ENCODE measurements at places on chromosomes 7 and 10.

GRCh38 chr7:147311336-147311735 is 1194.7 kb downstream of the CNTNAP2 start:
- no peak for DNase-seq

DNA sequence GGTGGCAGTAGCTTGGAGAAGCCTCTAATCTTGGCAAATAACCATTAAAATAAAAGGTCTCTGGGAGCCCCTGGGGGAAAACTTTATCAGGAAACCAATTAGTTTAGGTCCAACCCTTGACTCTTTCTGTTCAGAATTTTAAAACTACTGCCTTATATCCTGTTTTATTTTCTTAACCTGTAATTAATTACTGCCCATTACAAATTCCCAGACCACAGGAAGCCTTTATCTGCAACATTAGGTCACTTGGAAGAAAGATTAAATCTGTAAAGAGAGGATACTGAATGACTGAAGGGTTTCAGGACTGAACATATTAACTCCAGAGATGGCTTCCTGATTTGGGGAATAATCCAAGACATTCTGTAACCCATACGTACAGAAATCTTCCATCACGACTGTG is 320.5 kb upstream of the SORCS1 start:
- no peak for DNase-seq

DNA sequence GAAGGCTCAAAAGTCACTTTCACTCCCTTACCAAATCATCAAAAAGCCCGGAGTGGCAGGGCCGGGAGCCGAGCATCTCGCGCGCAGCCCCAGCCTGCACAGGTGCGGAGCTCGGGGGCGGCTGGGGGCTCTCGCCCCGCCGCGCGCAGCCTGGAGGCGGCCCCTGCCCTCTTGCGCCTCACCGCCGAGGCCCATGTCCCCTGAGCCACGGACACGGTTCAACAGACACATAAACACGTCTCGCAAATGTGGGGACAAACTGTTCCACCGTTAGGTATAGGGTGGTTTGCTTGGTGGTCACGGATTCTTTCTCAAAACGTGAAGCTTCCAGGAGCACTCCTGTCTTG is 700 bp downstream of the GSAP start:
- DNase-seq: peak; percentile 17

DNA sequence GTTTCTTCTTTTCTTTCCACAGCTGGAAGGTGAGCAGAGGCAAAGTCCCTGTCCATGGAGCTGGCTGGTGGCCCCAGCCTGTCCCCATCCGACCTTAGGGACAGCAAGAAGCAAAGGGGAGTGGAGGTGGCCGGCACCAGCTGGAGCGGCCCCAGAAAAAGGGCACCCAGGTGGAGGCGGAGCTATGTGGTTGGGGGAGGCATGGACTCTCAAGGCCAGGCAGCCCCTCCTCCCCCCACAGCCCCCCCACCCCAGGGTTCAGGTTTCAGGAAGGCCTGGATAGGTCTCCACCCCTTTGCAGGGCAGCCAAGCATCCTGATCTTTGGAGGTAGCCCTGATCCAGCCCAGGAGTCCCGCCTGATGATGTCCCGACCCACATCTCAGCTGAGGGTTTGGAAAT is at the start of gene SSC4D:
TSS of gene SSC4D (minus strand) at position 161 of the 400 bp plus-strand sequence. CDS start 5,258 bp downstream, outside the sequence.
- no peak for DNase-seq

- no peak for DNase-seq
These were observed 63.9 kb upstream of the NANOS1 start for GRCh38 chr10:118965645-118966044.

DNA sequence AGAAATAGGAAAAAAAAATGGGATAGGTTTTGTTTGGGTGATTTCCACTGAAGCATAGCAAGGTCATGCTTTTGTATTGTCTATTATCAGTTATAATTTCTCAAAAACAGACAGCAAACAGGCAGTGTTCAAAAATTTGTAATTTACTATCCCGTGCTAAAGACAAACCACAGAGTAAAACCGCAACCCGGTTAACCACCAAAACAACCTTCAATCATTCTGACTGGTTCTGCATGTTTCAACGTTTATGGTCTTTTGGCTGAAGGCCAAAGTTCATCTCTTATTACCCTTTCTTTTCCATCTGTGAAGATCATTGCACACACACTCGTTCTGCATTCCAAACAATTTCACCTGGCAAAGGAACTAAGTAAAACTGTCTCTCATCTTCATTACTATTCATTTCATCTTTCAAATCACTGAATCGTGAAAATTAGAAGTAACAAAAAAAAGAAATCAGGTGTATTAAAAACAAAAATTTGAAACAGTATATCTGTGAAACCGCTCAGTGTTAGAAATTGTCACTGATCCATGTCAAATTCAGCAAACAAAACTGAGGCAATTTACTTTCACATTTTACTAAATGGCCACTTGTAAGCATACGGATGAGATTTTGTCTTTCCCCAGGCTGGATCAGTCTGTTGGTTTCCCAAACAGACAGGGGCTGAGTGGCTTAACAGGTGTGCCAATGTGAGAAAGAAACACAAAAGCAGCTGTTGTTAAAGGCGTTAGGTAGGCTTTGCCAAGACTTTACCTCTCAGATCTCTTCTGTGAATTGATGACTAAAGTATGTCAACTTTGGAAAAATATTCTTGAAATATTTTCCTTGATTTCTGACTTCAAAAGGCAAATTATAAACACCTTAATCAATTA is 539.6 kb downstream of the CNTNAP2 start:
- no peak for DNase-seq

DNA sequence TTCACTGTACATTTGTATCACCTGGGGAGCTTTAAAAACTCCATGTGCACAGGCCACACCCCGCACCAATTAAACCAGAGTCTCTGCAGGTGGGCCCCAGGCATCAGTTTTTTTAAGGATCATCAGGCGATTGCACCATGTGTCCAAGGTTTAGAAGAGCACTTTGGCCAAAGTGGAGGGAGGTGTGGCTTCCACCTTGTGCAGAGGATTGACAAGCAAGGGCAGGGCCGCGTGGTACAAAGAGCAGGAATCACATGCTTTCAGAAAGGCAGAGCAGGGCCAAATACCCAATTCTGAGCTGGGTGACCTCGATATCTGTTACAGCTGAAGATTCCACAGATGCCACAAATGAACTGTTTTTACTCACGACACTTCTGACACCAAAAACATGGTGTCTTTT is 52.4 kb downstream of the NOC3L start:
- DNase-seq: no peak

DNA sequence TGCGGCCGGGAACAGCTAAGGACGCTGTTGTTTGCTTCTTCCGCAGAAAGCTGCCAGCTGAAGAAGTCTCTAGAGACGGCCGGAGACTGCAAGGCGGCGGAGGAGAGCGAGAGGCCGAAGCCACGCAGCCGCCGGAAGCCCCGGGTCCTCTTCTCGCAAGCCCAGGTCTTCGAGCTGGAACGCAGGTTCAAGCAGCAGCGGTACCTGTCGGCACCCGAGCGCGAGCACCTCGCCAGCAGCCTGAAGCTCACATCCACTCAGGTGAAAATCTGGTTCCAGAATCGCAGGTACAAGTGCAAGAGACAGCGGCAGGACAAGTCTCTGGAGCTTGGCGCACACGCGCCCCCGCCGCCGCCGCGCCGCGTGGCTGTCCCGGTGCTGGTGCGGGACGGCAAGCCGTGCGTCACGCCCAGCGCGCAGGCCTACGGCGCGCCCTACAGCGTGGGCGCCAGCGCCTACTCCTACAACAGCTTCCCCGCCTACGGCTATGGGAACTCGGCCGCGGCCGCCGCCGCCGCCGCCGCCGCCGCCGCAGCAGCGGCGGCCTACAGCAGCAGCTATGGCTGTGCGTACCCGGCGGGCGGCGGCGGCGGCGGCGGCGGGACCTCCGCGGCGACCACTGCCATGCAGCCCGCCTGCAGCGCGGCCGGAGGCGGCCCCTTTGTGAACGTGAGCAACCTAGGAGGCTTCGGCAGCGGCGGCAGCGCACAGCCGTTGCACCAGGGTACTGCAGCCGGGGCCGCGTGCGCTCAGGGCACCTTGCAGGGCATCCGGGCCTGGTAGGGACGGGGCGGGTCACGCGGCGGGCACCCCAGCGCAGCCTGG is 2.4 kb downstream of the NKX2-3 start:
- DNase-seq: no peak

DNA sequence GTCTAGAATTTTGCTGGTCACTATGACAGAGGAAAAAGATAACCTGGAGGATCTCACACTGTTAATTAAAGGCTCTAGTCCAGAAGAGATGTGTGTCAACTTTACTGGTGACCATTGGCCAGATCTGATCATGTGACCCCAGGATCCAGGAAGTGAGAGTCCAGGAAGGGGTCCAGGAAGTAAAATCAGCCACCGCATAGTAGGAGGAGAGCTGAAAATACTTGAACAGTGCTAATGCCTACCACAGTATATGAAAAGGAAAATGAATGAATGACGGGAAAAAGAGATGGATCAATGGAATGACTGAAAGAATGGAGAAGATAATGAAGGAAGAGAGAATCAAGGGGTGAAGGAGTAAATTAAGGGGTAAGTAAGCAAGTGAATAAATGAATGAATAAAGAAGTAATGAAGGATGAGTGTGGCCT is 415.3 kb downstream of the RPS24 start:
- no peak for DNase-seq

DNA sequence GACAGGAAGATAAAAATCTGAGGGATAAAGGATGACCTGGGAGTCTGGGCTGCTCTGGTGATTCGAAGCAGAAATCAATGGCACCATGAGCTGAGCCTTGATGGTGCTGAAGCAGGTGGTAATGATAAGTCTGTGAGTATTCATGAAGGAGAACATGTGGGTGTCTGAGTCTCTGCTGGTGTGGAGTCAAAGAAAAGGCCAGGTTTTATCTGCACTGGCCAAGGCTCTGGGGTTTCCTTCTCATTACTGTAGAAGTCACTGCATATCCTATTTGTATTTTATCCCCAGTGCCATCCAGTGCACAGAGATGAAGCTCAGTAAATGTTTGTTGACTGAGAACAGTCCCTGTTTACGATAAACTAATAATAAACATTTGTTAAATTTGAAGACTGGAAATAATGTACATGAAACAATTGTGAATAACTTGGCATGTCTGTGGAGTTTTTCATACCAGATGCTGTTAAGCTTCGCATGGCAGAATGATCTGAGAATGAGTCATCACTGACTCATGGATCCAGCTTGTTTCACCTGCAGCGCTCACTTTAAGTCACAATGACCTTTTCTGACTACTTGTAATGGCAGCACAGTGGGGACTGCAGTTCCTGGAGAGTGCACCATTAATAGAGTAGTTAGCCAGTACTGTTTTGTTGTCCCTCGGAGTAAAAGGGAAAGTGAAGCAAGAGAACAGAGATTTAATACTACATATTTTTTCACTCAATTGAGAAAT is 538.5 kb downstream of the HTR7 start:
- no peak for DNase-seq

DNA sequence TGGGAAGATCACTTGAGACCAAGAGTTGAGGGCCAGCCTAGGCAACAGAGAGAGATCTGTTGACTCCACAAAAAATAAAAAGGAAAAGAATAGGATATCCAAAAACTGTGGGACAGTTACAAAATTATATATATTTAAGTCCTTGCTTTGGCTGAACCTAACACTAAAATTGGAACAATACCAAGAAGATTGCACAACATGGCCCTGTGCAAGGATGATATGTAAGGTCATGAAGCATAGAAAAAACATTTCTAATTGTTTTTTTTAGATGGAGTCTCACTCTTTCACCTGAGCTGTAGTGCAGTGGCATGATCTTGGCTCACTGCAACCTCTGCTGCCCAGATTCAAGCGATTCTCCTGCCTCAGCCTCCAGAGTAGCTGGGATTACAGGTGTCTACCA is 139.0 kb downstream of the TPST1 start:
- DNase-seq: no peak

DNA sequence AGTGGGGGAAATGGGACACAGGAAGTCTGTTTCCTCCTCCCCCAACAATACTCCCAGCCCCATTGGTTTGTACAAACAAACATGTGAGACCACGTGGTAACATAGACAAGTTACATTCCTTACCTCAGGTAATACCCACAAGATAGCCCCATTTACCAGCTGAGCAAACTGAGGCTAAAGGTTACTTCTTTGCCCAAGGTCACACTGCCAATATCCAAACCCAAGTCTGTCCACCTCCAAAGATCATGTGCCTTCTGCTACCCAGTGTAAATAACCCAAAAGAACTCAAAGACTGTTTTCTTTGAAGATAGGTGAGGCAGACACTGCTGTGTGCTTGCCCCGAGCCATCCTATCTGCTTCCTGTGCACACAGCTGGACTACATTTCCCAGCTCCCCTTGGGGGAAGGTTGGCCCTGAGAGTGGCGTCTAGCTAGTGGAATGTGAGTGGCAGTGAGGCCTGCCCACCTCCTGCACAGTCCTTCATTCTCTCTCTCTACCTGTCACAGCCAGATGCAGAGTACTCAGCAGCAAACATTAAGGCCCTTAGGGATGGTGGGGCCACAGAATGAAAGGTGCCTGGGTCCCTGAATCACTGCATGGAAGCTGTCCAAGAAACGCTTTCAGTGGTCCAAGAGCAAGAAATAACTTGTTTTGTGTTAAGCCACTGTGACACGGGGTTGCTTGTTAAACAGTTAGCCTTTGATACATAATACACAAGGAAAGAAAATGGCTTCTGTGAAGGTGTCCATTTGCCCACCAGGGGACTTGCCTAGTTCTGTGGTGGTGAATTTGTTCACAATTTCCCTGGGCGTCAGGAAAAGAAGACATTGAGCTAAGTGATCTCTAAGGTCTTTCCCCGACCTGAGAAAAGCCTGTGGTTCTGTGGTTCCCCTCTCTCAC is 257.7 kb upstream of the NFE2L3 start:
- DNase-seq: peak; percentile 39

DNA sequence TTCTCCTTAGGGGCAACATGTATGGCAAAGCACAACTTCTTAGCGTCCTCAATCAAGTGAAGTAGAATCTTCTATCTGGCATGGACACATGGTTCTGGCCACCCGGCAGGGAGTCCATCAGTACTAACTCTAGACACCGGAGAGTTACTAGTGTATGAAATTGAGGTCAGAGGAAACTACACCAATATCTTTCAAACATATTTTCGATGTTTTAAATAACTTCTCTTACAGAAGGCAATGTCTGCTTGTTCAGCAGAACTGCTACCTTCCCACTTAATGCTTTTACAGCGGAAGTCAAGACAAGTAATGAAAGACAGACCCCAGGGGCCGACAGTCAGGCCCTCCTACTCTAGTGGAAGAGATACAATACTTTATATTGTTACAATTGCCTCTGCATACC is 89.9 kb downstream of the RNF216 start:
- DNase-seq: no peak

GRCh38 chr7:129266181-129266580 is 41.4 kb downstream of the AHCYL2 start:
- no peak for DNase-seq

GRCh38 chr10:78630944-78631838 is 437.6 kb upstream of the ZMIZ1 start:
- DNase-seq: no peak

DNA sequence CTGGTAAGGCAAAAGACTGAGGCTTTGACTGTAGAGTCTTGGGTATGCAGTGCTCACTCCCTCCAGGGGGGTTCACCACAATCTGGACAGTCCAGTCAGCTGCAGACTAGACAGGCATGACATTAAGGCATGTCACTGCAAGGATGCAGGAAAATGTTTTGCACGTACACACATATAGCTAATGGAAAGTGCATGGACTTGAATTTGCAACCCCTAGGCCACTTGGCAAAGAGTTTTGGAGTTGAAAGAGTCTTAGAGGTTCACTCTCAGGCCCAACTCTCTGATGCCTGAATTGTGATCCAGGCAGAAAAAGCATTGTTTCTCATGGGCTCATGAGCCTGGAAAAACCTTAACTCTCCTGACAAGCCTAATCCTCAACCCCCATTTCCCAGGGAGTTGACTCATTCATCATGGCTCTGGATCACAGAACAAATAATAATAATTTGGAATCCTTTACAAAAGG is 51.9 kb downstream of the LAMB4 start:
- DNase-seq: no peak

- no peak for DNase-seq
These were observed 76.1 kb upstream of the ZEB1 start for GRCh38 chr10:31242902-31243301.
